ENCODE measurements at places on chromosomes 13 and 19.
A peak's percentile ranks its signal among the peaks of the same experiment; 100 is the strongest.

GRCh38 chr13:25585000-25585399 lies 213.2 kb downstream of the ATP8A2 start:
- no peak for DNase-seq

- DNase-seq, result peak; percentile 52
Measured at GRCh38 chr19:18541258-18541991, 1.9 kb downstream of the FKBP8 start.

- no peak for DNase-seq
Measured at GRCh38 chr13:46387064-46387851, at the start of gene RUBCNL. Gene RUBCNL, minus strand, starts transcription at chr13:46387252. Its CDS starts 14,777 bp downstream, at chr13:46372475.

GRCh38 chr19:53422551-53422950 lies 9.2 kb upstream of the ZNF761 start:
- DNase-seq, result no peak

GRCh38 chr13:50513300-50513877 lies 330.1 kb downstream of the DLEU7 start:
- peak; percentile 49 for DNase-seq

All from RPMI7951 (cell line).